ENCODE measurements at places on chromosomes 4 and X. TPM values are rescaled to one million over a fixed set of nuclear protein-coding genes. Genes with fewer than 3 reads are reported as not detected.
A peak's percentile ranks its signal among the peaks of the same experiment; 100 is the strongest.

- DNase-seq, result no peak
Observed at GRCh38 chr4:73603271-73603710, 16.9 kb downstream of the RASSF6 start.

DNA sequence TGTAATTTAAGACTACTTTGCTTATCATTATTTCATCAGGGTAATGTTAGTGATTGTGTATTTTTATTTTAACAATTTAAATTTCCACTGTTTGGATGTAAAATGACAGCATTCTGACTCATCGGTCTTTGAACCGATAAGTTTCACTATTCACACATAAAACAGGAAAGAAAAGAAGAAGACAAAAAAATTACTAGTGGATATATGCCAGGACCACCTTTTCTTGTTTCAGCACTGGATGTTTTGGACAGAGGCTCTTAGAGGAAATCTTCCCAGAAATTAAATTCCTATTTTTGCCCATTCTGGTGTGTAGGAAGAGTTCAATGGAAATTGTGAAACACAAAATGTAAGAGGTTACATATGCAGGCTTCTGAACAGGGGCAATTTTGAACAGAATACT, 57.4 kb downstream of the VEGFC start:
- DNase-seq, result peak; percentile 62

DNA sequence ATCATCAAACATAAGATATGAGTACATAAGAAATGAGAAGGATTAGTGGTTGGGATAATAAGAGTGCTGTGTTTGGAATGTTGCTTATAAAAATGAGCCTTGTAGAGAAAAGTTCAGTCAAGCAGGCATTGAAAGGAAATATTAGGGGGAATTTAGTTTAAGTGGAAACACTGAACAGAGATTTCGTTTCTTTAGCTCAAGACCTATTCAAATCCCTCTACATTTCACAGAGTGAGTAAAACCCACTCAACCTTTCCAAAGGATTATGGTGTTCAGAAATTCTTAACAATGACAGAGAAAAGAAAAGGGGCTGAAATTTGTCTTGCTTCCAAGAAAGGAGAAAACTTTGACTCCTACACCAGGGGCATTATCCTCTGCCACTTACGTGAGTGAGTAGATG, 1072.4 kb upstream of the LCORL start:
- DNase-seq, result no peak

- DNase-seq, result no peak
Observed at GRCh38 chr4:94979621-94980020, 221.9 kb downstream of the BMPR1B start.

DNA sequence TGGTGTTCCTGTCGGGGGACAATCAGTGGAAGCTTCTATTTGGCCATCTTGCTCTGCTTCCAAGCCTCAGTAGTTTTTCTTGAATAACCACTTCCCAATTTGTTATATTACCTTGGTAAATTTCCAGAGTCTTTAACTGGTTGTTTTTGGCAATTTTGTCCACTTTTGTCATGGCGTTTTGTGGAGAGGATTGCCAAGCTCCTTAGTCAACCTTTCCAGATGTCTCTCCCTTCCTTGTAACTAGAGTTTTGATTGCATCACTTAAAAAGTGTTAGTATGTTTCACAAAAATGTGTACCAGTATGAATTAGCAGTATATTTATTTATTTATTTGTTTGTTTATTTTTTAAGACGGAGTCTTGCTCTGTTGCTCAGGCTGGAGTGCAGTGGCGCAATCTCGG, 15.8 kb upstream of the UXT start:
- DNase-seq, result no peak

DNA sequence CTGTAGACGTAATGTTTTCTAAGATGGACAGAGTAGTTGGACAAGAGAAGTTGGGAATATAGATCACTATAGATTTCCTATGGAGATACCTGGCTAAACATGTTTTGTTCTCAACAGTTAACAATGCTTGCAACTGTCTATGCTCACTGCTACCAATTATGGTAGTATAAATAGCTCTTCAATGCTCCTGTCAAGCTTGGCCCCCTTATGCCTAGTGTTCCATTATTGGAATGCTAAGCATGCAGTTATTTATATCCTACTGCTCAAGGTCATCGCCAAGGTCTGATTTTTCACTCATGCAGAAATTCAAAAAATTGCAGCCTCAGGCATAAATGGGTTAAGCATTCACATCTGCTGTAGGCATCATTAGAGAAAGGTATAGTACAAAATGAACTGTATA, 519.0 kb downstream of the IL15 start:
- DNase-seq, result no peak

GRCh38 chr4:77852892-77853495, 9.6 kb upstream of the MRPL1 start:
- no peak for DNase-seq

- peak; percentile 27 for DNase-seq
Observed at GRCh38 chrX:153934762-153935325, at the start of gene NAA10. NAA10 (minus strand) TSS chrX:153935037; CDS start chrX:153934904, 133 bp downstream.

GRCh38 chr4:48047421-48047844, 30.9 kb downstream of the NIPAL1 start:
- no peak for DNase-seq

DNA sequence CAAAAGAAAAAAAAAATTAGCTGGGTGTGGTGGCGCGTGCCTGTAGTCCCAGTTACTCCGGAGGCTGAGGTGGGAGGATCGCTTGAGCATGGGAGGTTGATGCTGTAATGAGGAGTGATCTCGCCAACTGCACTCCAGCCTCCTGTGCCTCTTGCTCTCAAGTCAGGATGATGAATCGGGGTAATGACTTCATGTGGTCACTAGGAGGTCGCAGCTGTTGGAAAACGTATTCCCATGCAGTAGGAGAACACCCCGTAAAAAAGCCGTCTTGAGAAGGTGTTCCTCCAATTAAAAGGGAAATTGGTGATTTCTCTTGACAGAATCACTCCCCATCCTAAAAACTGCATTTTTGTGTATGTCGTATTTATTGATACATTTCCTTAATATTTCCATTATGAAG, 2.2 kb downstream of the CCNB3 start:
- DNase-seq, result no peak

- DNase-seq, result peak; percentile 13
Observed at GRCh38 chr4:153114771-153115321, 89.4 kb upstream of the TRIM2 start.

DNA sequence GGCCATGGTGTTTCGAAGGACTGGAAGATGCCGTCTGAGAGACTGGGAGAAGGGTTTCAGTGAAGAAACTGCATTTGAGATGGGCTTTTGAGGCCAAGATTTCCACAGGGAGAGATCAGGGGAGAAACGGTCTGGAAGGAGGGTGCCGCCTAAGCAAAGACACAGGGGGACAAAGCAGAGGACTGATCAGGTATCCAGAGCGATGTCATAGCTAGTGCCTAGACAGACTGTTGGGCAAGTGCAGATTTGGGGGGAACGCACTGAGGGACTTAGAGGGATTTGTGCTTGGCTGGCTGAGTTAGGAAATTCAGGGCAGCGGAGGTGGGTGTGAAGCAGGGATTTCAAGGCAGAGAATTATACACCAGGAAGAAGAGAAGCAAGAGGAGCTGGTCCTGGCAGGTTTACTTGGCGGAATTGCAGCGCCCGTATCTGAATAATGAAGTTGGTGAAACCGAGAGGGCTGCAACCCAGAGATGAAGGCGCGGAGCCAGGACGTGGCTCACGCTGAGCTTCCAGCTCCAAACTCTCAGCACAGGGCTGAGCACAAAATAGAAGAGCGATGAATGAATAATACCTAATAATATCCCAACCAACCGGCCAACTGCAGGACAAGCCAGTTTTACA, 106.9 kb downstream of the MAML3 start:
- DNase-seq, result no peak

DNA sequence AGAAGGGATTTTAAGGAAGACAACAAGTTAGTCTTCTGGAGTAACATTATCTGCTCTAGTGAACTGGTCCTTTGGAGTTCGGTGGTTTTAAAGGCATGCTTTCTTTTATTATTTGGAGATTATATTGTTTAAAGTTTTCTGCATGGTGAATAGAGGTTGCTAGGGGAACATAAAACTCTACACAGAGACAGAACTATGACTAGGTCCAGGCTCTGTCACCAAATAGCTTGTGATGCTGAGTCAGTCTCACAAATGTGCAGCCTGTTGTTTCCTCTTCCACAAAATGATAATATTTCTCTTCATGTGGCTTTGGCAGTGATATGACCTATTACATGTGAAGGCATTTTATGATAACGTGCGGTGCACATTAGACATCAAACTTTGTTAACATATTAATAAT, 132.6 kb downstream of the PACRGL start:
- DNase-seq, result peak; percentile 84

GRCh38 chrX:22855693-22856092, 144.1 kb upstream of the DDX53 start:
- no peak for DNase-seq

DNA sequence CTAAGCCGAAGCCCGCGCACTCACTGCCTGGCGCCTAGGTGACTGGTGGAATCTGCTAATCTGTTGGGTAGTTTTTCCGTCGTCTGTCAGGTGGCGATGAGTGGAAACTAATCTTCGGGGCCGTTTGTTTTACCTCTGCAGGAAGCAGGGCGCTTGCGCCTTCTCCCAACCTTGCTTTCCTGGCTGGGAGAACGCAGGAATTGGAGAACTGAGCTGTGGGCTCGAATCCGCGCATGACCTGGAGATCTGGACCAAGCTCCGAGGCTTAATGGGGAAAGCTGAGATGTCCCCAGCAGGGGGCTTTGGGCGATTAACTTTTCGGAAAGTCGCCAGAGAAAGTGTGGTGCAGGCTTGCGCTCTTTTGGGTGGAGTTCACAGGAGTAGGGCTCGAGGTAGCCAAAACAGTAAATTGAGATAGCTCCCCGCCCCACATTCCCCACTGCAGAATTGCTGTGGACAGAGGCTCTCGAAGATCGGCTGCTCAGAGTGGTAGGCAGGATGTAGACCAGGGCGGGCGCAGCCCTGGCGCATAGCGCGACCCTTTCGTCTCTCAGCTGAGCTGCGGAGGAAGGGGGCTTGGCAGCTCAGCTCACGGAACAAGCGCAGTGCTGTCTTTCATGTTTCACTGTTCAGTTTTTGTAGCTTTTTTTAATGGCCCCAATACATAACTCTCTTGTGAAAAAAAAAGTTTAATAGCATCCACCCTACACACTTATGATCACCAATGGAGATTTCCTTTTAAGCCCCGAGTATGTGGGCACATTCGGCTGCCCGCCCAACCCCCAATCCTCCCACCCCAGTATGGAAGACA, 2.7 kb upstream of the FGF5 start:
- no peak for DNase-seq

DNA sequence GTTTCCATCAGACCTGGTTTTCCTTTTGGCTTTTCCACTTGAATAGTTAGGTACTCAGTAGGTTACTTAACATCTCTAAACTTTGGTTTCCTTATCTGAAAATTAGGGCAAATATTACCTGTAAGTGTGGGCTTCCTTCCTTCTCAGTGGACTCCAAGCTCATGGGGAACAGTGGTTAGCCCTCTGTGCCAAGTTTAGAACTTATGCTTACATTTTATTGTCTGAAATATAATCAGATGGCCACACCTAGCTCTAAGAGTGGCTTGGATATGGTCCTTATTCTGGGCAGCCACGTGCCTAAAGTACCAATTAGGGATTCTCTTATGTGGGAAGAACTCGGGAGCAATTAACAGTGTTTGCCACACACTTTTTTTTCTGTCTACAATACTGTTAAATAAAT, 133.9 kb downstream of the UCHL1 start:
- DNase-seq, result no peak

- DNase-seq, result no peak
Observed at GRCh38 chr4:3523146-3523627, 9.0 kb downstream of the LRPAP1 start.

DNA sequence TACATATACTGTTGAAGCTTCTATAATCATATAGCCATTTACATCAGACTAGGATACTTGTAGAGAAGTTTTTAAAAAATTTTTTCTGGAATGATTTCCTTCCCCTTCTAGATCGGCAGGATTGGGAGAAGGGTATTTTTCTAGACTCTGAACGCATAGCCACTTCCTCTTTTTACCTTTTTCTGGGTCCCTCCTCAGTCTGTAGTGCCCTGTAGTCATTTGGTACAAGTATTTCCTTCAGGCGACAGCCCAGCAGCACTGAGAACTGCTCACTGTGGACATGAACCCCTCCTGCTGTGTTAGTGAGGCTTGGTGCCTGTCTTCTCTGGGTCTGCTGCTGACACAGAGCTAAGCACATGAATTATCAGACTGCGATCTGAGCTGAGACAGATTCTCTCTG, 255.4 kb downstream of the ARHGAP10 start:
- DNase-seq, result no peak

- DNase-seq, result no peak
Observed at GRCh38 chr4:185215261-185215660, 5.9 kb downstream of the SNX25 start.

- no peak for DNase-seq
Observed at GRCh38 chr4:108878806-108879205, 116.0 kb upstream of the ETNPPL start.

GRCh38 chr4:16118090-16118489, 34.3 kb upstream of the PROM1 start:
- no peak for DNase-seq

DNA sequence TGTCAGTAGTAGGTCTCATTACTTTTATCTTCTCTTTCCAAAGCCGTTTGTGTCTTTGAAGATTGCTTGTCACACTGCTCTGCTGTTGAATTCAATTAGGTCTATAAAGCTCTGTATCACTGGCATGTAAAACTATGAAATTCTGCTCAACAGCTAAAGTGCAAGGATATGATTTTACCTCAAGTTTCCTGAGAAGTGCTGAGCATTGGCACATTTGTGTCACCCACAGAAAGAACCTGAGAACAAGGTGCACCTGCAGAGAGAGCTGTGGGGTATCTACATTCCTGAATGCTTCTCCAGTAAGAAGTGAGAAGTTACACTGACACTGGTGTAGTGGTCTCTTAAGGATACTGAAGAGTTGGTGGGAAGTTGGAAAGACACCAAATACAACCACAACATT, 274.0 kb downstream of the INPP4B start:
- no peak for DNase-seq

DNA sequence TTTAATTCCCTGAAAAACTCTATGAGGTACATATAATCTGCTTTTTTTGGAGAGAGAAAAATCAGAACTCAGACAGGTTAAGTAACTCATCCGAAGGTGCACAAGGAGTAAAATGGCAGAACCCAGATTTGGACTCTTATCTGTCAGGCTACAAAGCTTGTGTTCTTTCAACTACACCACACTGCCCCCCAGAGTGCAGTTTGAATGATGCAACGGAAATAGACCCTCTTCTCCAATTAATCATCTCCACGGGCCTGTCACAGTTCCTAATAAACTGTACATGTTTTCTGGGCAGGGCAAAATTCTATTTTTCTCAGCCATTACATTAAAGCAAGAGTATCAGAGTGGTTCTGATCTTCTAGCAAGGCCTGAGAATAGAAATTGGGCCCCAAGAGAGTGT, 35.3 kb upstream of the DCX start:
- no peak for DNase-seq

Gene CHST7
- total RNA-seq, result 18.6 TPM

Gene ZBED1
- total RNA-seq, result 29.6 TPM

Gene USP17L17
- total RNA-seq, result not detected

Gene MSANTD1
- 0.10 TPM for total RNA-seq

Gene SHROOM4
- not detected for total RNA-seq

Gene TKTL2
- not detected for total RNA-seq

Gene TAF7L
- total RNA-seq, result 0.59 TPM

Gene AFM
- not detected for total RNA-seq

Gene DAPP1
- total RNA-seq, result not detected

Gene F11
- not detected for total RNA-seq

Gene GSX2
- not detected for total RNA-seq

Gene CAMK2D
- 84.9 TPM for total RNA-seq

Gene TLR8
- not detected for total RNA-seq

Gene TCEAL1
- 33.5 TPM for total RNA-seq

Gene NAT8L
- total RNA-seq, result 0.14 TPM

All from HFFc6 (cell line).